ENCODE measurements at places on chromosomes 5 and 9. TPM values are rescaled to one million over a fixed set of nuclear protein-coding genes. Genes with fewer than 3 reads are reported as not detected.

- no peak for DNase-seq
Measured at GRCh38 chr5:141528291-141528984, 39.6 kb downstream of the PCDHGC5 start.

- no peak for DNase-seq
Measured at GRCh38 chr5:163094492-163095180, 342.8 kb upstream of the CCNG1 start.

DNA sequence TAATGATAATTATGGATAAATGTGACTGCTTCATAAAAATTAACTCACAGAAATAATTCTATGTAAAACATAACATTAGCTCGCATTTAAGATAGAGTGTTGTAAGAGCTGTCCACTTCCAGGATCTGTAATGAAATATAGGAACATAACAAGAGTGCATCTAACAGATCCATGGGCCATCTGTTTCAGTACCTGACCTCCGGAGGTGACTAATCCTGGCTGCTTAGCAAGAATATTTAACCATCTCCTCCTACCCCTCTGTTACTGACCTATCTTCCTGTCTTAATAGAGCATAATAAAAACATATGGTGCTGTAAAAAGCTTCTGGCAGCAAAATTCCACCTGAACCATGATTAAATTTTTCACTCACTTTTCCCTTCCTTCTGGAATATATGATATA, 7.1 kb downstream of the PLCXD3 start:
- no peak for DNase-seq

Gene FREM1
- 0.43 TPM for total RNA-seq

Gene RMRP
- total RNA-seq, result 30,979 TPM

- no peak for DNase-seq
Measured at GRCh38 chr5:149697001-149697400, 33.1 kb upstream of the PPARGC1B start.

DNA sequence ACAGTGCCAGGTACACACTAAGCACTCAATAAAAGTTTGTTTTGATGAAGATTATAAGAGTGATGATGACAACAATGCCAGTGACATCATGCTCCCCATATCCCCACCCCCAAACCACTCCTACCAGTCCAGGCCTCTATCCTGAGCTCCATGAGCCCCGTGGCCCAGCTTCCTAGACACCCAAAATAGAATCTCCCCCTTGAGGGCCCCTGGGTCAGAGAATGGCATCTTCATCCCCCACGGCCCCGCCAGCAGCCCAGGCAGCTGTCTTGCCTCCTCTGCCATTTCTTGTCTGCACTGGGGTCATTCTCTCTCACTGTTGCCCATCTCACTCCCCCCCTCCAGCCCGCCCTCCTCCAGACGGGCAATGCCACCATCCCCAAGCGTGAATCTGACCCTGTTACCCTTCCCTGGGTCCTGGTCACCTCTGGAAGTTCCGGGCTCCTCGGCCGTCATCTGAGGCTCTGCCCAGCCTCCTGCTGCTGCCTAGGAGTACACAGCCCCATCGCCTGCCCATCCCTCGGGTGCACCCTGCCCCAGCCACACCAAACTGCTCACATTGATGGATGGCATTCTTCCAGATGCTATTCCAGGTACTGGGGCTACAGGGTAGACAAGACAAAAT, 76.8 kb upstream of the LMX1B start:
- no peak for DNase-seq

GRCh38 chr5:68793993-68794392, 299.8 kb upstream of the SLC30A5 start:
- no peak for DNase-seq

DNA sequence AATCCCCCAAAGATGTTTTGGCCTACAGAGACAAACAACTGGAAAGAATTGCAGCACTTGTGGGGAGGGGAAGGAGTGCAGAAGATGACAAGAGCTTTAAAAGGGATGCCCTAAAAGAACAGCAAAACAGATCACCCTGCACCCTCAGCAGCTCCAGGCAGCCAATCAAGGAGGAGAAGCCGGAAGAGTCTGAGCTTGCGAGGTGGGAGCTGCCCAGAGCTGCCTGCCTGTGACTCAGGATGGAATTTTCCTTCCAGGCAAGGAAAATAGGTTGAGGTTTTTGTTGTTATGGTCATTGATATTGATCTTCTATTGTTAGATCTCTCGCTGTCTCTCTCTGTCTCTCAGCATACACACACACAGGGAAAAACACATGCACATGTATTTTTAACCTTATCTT, 70.3 kb upstream of the MAP1B start:
- DNase-seq, result no peak

Gene PCDHGA10
- total RNA-seq, result 5.3 TPM

GRCh38 chr5:38596981-38597380, 40.5 kb upstream of the LIFR start:
- DNase-seq, result no peak

DNA sequence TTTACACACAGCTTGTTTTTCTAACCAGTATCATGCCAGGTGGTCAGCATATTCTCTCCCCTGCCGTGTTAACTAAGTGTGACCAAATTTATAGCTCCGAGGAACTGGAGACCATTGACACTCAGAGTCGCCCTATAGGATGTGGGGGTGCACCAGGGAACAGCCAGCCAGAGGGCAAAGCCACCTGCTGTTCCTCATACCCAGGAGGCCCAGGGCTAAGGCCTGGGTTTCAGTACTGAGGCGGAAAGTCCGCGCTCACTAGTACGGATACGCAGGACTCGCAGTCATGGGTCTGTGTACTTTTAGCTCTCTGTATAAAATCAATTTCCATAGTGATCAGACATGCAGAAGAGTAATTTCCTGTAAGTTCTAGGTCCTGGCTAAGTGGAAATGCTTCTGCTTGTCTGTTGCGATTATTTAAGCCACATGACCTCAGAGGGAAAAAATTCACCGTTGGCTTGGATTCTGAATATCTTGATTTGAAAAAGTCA, 247.0 kb downstream of the AOPEP start:
- no peak for DNase-seq

Gene WDR5
- 20.7 TPM for total RNA-seq

DNA sequence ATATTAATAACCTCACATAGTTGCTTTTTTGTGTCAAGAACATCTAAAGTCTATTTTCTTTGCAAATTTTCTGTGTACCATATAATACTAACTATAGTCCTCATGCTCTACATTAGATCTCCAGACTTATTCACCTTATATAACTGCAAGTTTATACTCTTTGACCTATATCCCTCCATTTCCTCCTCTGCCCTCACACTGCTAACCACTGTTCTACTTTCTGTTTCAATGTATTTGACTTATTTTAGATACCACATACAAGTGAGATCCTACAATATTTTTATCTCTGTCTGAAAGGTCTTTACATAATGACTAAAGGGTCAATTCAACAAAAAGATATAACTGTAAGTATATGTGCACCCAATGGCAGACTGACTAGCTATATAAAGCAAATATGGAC, 789.7 kb upstream of the ZNF608 start:
- no peak for DNase-seq

- DNase-seq, result no peak
Measured at GRCh38 chr5:10295619-10296326, 11.9 kb downstream of the CMBL start.

Gene MEGF9
- total RNA-seq, result 11.6 TPM

Gene STKLD1
- total RNA-seq, result 0.36 TPM

DNA sequence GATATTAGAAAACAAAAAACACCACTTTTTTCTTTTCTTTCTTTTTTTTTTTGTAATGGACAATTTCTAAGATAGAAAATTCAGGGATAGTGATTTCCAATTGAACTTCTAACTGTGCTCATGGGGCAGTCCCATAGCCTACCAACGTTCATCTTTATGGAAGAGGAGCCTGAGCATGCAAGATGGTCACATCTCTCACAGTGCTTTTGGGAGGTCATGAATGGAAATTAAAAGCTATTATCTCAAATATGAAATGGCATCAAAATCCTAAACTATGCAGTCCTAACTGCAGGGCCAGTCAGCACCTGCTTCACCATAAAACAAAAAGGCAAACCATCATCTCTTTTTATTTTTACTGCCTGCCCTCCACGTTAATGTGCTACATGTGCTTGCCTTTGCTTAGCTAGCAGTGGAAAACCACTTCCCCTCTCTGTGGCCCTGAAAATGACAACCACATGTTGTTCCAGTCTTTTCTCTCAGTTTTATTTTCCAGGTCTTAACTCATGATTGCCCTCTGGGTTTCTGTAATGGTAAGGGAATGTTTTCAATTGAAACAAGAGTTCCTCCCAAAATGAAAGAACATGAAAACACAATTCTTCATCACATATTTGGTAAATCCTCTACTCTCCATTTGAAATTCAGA, 16.7 kb downstream of the IFNB1 start:
- no peak for DNase-seq

GRCh38 chr5:33457126-33457525, 16.4 kb downstream of the TARS1 start:
- DNase-seq, result no peak

Gene RANBP6
- total RNA-seq, result 9.5 TPM

DNA sequence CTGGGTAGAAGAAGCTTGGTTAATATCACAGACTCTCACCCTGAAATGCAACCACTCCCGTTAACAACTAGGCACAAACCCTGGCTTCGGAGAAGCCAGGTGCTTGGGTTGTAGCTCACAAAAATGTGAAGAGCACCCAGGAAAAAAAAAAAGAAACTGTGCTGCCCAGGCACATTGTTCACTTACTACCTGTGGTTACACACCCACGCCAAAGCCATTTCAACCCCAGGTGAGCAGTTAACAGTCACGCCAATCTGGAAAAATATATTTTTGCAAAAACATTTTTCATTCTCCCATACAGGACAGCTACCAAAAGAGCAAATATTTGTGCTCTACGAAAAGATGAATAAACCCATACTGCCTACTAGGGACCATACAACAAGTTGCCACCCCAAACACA, 49.2 kb downstream of the SIL1 start:
- no peak for DNase-seq

- no peak for DNase-seq
Measured at GRCh38 chr5:56565644-56566043, 249.7 kb upstream of the MAP3K1 start.

DNA sequence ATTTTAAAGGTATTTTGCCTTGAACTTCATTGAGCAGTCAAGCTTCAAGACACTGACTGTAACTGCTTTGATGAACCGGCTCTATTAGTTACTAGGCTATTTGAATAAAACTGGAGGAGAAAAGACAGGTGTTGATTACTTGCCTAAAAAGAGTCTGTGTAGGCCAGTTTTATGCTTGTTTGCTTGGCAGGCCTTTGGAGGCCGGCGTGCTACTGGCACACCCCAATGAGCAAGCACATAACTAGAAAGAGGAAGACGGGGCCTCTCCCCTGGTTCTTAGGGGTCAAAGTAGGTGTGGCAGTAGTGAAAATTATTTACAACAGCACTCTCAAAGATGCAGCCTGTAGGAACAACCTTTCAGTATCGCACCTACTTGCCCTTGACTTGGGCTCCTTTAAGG, 2.1 kb upstream of the ZFR start:
- DNase-seq, result peak; percentile 56

DNA sequence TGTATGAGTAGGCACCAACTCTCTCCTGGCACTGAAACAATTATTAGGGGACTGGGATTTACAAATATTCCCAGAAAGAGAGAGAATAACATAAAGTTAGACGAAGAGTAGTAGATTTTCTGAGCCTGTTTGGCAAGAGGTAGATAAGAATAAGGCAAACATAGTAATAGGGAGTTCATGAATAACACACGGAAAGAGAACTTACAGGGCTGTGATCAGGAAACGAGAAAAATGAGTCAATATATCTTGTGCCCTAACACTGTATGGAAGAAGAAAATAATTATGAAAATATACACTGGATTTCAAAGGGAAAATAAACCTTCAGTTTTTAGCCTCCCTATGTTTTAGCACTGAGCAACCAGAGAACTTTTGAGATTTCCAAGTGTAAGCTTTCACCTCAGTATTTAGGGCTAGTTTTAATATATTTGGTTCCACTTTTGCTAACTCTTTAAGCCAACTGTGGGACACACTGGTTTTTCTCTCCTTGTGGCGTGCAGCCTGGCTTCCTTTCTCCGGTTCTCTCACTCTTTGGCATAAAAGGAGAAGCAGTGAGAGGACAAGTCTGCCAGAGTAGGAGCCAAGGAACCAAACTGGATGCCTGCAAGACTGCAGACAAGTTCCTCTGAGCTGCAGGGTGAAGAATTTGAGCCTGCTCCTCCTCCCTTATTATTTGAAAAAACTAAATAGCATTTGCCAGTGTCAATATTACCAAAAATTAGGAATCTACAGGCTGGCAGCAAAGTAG, 6.6 kb upstream of the KCNN2 start:
- no peak for DNase-seq

DNA sequence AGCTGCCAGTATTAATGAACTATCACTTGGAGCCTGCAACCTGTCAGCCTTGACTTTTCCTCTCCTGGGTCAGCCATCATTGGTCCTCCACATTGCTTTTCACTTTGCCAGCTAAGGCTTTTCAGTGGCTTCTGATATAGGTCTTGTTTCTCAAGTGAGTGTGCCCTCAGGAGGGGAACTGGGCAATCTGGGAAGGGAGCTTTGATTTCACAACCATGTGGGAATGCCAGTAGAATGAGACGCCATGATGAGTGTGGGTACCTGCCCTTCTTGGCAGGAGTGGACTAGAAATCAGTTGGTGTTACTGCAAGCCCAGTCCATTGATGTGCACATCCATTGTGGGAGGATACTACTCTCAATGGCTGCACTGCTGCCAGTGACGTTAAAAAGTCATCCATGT, 54.1 kb downstream of the SH3GL2 start:
- DNase-seq, result no peak

DNA sequence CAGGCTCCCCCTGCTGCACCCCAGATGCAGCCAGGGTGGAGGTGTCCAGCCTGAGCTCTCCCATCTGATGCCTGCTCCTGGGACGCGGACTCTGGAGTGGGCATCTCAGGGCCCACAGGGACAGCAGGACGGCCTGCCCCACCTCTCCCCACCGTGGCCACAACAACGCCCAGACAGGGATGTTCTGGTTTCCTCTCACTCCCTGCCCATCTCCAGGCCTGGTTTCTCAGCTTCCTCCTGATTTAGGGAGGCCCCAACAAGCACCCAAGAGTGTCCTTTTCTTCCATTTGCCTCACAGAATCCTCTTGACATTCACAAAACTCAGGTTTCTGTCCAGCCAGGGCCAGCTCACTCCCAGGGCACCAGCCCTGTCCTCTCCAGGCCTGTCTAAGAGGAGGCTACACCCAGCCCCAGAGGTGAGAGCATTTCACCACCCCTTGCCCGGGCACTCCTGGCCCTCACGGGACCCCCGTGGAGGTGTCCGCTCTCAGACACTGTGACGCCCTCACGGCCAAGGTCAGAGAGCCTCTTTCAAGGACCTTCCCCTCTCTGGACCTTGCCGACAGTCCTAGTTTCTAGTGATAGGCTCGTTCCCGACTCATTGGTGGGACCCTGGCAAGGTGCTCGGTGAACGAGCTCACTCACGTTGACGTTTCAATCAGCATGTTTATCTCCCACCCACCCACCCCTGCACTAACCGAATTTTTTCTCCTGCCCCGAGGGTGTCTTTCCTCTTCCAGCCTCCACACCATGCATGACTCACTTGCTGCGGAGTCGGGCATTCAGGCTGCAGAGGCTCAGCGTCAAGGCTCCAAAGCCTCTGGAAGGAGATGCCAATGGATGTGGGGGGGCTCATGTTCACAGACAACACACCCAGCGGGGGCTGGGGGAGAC, 62.0 kb upstream of the UNC5A start:
- no peak for DNase-seq

GRCh38 chr5:40165789-40166728, 513.7 kb upstream of the PTGER4 start:
- no peak for DNase-seq
